ENCODE measurements at places on chromosomes 11 and 22. TPM values are rescaled to one million over a fixed set of nuclear protein-coding genes. Genes with fewer than 3 reads are reported as not detected.

Gene JAML
- 11.2 TPM for total RNA-seq

Gene ZNF215
- 2.2 TPM for total RNA-seq

Gene OTOG
- total RNA-seq, result 0.23 TPM

Gene PKDREJ
- 0.12 TPM for total RNA-seq

Gene BLID
- 2.0 TPM for total RNA-seq

Gene NLRP14
- 0.99 TPM for total RNA-seq

Gene HEPACAM
- total RNA-seq, result 0.70 TPM

Gene MAP6
- 4.7 TPM for total RNA-seq

Gene MS4A1
- total RNA-seq, result 1.3 TPM

Gene SMIM35
- not detected for total RNA-seq

Gene PDGFD
- total RNA-seq, result 24.3 TPM

Gene DDX25
- total RNA-seq, result 2.2 TPM

Gene CD248
- 49.7 TPM for total RNA-seq

Gene MS4A2
- 0.47 TPM for total RNA-seq

Gene GAS2L1
- 8.9 TPM for total RNA-seq

Gene PYGM
- total RNA-seq, result 136 TPM

Gene MAPK8IP1
- total RNA-seq, result 11.3 TPM

Gene POU2AF2
- total RNA-seq, result not detected

Gene OR8D1
- not detected for total RNA-seq

Gene CRYBA4
- total RNA-seq, result not detected

Gene MPEG1
- 20.3 TPM for total RNA-seq

Gene CDHR5
- total RNA-seq, result 21.3 TPM

Gene GGT5
- total RNA-seq, result 12.1 TPM

Gene TMEM191C
- 1.5 TPM for total RNA-seq

Gene OVCH2
- 5.3 TPM for total RNA-seq

Gene DTX4
- total RNA-seq, result 25.5 TPM

Gene MAJIN
- 0.70 TPM for total RNA-seq

Gene C1QTNF5
- total RNA-seq, result 39.0 TPM

Gene DEFB131B
- not detected for total RNA-seq

Gene IL18
- 6.1 TPM for total RNA-seq
